NCI-H1694 (cell line): ENCODE measurements at places on chromosomes 5 and 9.

GRCh38 chr5:39494107-39494510, 69.3 kb upstream of the DAB2 start:
- DNase-seq = no peak

DNA sequence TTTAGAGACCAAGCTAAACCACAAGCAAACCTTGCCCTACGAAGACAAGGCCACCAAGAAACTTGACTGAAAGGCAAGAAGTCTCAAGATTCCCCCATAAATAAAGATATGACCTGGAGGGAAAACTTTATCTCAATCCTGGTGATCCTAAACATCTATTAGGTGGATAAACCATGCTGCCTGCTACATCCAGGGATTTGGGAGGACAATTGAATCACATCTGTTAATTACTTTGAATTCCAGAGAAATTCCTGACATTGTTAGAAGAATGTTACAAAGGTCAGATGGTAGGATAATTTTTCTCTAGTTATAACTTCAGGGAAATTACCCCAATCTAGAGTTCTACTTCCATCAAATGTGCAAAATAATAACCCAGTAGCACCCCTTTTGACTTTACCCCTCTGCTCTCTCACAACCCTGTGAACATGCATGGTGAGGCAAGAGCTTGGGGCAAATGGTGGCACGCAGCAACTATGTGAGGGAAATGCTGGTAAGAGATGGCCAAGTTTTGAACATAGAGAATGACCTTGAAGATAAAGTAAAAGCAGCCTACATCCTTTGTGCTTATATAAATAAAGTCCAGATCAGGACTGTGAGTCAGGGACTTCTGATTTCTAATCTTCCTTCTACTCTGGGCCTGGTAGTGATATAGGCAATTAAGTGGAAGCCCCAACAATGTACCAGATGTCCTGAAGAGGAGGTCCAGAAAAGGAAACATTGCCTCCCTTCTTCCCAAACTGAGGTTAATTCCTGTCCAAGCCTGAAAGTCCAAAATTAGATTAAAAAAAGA, 57.1 kb upstream of the PTGER4 start:
- DNase-seq = no peak

DNA sequence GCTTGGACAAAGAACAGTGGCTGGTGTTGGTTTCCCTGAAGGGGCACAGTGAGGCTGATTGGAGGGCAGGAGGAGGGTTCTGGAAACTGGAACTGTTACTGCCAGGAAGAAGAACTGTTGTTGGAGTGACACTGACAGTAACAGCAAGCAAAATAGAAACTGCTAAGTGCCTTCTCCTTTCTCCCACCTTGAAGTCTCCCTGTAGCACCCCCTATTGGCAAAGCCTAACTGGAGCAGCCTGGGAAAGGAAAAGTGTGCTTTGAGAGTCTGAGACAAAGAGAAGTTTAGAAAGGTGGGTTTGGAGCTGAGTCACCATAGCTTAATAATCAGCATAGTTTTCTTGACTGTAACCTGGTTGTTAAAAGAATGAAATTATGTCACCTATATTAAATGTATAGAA, 2.5 kb upstream of the TMEM174 start:
- peak; percentile 2 for DNase-seq

DNA sequence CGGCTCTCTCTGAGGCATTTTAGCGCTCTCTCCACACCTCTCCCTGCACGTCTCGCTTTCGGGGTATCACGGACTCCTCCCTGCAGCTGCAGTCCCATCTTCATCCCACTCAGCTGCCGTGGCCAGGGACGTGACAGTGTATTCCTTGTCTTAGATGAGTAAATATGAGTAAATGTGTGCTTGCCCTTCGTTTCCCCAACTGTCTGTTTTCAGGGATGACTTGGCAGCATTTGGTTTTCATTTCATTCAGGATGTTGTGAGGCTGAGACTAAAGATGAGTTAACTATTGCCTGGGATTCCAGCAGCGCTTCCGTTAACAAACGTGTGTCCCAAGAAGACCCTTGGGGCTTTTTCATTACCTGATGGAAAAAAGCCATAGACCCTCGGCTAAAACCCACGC, 29.5 kb downstream of the GDNF start:
- no peak for DNase-seq

- DNase-seq = no peak
These were observed 1.4 kb upstream of the KDM3B start for GRCh38 chr5:138351056-138351455.

DNA sequence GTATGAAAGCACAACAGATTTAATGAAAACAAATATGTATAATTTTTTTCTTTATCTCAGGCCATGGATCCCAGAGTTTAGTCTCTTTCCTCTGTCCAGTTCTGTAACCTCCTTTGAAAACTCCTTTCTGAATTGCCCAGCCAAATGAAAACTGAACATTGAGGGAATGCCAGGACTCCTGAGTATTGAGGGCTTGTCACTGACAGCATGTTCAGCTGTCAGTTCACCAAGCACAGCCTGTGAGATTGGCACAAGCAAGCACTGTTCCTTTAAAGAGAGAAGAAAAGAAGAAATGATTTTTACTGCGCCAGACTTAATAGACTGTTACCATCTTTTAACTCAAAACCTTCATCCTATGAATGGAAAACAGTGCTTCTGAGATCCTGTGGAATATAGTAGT, 27.3 kb downstream of the TTC1 start:
- no peak for DNase-seq

DNA sequence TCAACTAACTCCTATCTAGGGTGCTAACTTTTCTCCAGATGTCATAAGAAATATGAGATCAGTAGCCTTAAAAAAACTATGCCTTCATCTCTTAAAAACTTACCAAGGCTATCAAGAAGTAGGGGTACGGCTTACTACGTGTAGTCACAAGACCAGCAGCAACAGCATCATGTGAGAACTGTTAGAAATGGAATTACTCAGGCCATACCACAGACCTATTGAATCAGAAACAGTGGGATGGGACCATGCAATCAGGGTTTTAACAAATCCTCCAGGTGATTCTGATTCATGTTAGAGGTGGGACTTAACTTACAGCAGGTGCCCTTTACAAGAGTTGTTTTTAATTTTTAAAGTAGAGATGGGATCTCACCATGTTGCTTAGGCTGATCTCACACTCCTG, 4.6 kb downstream of the IFNE start:
- DNase-seq = no peak

- DNase-seq = no peak
These were observed 2.6 kb upstream of the MSX2 start for GRCh38 chr5:174721530-174722432.

DNA sequence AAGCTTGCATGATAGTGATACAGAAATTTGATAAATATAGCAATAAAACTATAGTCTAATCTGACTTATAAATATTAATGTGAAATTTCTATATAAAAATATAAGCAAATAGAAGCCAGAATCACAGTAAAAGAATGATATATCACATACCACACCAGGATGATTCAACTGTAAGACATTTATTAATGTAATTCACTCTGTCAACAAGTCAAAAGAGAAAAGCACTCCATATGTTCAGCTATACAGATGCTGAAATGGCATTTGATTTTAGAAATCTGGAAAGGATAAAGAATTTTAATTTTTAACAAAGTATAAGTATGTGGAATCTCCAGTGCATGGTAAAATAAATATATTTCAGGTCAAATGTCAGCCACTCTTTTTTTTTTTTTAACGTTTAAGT, 372.4 kb downstream of the KCNN2 start:
- no peak for DNase-seq

- no peak for DNase-seq
These were observed 55.2 kb upstream of the AFAP1L1 start for GRCh38 chr5:149216496-149216895.

DNA sequence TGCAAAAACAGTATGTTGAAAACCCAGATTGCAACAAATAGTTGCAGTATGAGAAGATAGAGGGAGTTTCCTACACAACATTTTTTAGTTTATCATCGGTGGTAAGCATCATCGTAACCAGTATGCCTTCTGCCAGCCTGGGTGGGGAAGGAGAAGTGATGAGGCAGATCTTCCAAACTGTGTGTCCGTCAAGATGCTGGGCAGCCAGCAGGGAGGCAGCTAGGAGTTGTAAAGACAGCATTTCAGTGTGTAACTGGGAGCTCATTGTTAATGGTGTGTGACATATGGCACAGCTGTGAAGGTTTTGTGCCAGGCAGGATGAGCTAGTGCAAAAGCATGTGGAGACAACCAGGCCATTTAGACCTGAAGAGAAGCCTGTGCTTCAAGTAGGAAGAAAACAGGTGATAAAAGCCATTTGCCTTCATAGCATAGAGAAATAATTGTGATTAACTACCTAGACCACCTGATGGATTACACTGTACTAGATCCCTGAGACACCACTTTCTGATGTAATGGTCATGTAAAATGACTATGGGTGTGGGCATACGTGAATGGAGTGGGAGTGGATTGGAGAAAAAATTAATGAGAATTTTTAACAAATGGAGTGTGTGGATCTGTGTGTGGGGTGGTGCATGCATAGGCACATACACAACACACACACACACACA, 347.0 kb upstream of the ADAMTSL1 start:
- DNase-seq = no peak

GRCh38 chr9:85021686-85022085, 352.2 kb downstream of the NTRK2 start:
- no peak for DNase-seq

DNA sequence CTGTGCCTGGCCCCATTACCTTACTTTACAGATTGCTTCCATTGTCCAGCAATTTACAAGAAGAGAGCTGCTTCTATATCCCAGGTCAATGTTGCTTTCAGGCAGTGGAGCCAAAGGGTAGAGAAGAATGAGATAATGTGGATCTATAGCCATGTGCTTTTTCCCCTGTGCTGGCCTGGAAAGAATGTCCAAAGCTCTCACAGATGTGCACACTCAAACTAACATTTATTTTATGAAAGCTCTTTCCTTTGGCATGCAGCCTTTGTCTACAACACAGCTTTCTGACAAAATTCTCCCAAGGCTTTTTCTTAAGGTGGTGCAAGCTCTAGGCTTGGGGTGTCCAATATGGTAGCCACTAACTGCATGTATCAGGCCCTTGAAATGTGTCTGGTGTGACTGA, 217.3 kb downstream of the LRRC70 start:
- no peak for DNase-seq

DNA sequence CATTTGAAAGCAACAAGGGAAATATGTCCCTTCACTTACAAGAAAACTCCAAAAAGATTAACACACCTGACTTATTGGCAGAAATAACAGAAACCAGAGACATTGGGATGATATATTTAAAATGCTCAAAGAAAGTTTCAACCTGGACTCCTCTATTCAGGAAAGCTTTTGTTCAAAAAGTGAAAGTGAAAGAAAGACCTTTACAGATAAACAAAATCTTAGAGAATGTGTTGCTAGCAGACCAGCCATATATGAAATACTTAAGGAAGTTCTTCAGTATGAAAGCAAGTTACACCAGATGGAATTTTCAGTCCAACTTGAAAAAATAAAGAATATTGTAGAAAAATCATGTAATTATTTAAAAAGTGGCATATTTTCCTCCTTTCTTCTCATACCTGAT, 1075.1 kb downstream of the NR2F1-AS1 start:
- DNase-seq = no peak

DNA sequence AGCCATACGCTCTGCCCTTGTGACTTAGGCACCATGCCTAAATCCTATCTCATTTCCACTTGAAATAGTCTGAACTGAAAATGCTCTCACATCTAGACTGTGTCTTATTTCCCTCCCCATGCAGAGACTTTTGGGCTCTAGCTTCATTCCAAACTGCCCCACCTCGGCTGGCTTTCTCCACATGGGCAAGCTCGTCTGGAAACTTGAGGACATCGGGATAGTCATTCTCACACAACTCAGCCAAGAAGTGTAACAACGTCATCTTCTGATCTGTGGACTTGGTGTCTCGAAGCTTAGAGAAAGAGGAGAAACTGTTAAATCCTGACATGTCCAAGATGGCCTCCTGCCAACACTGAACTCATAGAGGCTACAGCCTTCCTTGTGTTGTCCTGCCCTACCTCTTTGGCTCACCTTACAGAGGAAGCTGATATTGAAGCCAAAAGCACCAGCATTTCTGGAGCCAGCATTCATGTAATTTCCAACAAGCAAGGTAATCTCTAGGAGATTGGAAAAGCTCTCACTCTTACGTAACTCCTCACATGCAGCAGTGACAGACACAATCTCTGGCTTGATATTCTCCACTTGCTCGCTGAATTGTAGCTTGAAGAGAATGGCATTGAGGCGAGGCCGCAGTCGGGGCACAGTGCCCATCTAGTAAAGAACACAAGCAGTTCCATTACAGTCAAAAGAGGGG, 39.6 kb downstream of the PCDHGC5 start:
- no peak for DNase-seq

GRCh38 chr9:109158651-109159050, 8.4 kb downstream of the FRRS1L start:
- DNase-seq = no peak

DNA sequence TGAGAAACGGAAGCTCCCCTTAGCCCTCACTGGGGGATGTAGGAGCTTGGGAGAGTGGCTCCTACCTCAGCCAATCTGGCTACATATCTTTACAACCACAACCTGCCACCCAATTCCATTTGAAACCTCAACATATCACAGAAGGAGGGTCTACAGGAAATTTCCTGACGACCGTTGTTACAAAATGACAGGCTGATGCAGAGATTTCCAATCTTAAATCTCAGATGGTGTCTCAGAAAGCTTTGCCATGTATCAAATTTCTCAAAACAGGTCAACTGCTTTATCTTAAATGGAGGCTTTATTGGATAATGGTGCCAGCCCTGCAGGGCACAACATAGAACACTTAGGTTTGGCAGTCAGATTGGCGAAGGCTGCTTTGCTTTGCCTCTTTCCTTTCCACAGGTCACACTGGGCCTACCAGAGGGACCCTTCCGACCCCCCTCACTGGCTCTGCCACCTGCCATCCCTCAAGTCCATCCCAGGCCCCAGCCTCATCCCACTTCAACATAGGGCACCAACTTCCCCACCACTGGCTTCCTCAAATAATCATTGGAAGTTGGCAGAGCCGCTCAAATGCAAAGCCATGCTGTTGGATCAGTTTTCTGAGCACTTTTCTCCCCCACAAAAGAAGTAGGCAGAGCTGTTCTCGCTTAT, 11.1 kb upstream of the SPATA31E1 start:
- no peak for DNase-seq

- DNase-seq = no peak
These were observed 24.5 kb upstream of the CRB2 start for GRCh38 chr9:123331346-123332060.

DNA sequence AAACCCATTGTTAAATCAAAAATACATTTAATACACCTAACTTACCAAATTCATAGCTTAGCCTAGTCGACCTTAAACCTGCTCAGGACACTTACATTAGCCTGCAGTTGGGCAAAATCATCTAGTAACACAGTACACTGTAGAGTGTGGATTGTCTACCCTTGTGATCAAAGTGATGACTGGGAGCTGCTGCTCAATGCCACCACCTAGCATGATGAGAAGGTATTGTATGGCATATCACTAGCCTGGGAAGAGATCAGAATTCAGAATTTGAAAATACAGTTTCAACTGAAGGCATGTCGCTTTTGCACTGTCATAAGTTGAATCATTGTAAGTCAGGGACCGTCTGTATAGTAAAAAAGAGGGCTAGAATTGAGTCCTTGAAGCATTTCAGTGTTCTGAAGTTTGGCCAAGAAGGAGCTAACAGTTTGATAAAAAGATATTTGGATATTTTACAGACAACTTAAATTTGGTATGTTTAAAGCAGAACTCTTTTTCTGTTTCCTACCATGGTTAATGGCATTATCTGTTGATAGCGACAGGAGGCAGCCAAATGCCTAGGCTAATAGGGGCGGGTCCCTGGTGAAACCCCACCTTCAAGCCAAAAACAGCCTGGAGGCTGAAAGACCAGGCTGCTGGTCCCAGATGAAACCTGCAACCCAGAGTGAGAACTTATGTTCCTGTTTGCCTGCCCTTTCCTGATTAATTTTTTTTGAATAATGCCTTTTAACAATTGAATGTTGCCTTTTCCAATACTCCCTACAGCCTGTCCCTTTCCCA, 23.0 kb downstream of the SMIM15 start:
- DNase-seq = no peak
